Spleen (tissue), 13 donors: ENCODE measurements at places on chromosomes 6 and 20. TPM values are rescaled to one million over a fixed set of nuclear protein-coding genes. Genes with fewer than 3 reads are reported as not detected.
A peak's percentile ranks its signal among the peaks of the same experiment; 100 is the strongest.

The GTSF1L gene
- total RNA-seq, result not detected

DNA sequence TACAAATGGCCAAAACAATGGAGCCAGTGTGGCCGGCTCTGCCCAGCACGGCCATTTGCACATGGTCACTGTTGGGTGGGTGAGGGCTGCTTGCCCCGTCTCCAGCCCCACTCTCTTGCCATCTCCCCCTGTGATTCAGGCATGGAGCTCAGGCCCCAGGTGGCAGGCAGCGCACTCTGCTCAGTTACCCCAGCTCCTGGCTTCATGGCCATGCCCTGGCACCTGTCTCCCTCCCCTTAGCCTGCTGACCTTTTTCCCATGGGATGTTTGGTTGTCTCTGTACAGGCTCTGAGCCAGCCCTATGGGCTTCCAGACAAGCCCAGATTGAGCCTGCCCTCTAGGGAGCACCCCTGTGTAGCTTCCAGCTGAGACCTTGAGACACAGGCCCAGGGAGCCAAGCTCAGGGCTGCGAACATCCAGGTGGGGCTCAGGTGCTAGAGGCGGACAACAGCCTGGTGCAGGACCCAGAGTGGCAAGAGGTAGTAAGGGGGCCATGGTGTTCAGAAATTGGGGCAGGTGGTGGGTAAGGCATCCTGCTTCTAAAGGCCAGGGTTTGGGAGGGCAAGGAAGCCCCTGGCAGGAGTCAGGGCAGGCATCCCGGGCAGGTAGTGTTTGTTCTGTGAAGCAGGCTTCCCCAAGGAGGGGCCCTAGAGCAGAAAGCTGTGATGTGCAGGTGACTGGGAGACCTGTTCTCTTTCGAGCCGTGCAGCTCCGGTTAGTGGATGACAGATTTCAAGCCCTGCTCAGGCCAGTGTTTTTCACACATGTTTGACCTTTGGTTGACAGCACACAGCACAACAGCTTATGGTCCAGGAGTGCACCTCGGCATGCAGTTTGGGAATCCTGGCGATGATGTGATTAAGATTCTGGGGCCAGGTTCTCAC lies 17.7 kb downstream of the SYNJ2 start:
- DNase-seq, result peak; percentile 69

The NKAPL gene
- total RNA-seq, result 0.86 TPM

The CD83 gene
- 12.3 TPM for total RNA-seq

DNA sequence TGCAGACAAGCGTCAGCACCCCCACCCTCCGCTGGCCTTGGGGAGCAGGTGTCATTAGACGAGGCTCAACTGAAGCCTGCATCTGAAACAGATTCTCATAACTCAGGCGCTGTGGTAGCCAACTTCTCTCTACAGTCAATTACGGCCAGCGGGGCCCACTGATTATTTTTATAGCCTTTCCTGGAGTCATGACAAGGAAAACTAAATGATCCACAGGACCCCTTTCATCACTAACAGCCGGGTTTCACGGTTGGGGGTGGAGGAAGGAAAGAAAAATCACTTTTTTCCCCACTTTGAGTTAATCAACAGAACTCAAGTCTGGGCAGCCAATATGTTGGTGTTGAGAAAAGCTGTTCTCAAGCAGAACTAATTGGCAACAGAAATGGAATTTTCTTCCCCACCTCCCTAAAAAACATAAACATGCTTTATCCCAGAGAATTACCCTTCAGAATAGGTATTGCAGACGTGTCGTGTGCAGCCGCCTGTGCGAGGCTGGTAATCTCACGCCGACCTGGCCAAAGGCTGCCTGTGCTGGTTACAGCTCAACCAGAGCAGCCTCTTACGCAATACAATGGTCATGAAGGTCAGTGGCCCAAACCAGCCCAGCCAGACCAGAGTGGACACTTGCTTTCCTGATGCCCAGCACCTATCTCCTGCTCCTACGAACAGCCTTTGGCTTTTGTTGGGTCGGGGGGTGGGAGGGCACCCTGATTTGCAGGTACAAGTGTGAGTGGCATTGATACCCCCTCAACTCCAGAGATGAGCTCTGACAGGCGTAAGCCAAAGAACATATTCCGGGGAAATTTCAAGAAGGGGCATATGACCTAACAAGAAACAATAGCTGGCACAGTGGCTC lies 11.0 kb downstream of the RIPOR3 start:
- no peak for DNase-seq

DNA sequence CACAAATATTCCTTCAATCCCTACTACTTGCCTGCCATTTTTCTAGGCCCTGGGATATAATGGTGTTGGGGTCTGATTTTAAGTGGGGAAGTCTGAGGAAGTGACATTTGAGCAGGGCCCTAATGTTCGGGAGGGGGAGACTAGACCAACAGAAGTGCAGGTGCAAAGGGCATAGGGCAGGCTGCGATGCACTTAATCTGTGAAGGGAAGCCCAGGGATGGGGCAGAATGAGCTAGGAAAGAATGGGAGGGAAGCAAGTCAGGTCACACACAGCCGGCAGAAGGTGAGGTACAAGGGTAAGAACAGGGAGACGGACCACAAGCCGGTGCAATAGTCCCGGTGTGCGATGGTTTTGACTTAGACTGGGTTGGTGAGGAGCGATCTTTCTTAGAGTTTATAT lies 146.8 kb downstream of the UNC5CL start:
- DNase-seq, result no peak

DNA sequence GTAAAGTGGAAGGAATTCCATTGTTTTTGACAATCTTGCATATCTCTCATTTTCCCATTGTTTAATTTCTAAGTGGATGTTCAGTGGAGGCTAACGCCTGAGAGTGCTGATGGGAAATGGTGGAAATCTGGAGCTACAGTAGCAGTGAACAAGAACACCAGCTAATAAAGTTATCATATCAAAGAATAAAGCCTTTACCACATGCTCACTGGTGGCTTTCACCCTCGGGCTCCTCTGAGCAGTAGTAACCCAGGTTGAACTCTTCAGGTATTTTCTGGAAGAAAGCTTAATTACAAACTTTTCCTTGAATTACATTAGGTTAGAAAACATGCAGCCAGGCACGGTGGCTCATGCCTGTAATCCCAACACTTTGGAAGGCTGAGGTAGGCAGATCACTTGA lies 10.4 kb upstream of the ACAT2 start:
- DNase-seq, result no peak

The ADA gene
- 24.4 TPM for total RNA-seq

The PMEPA1 gene
- 10.0 TPM for total RNA-seq

GRCh38 chr20:17530153-17530552 lies 1.0 kb downstream of the BFSP1 start:
- no peak for DNase-seq

GRCh38 chr20:30811885-30812671 lies 445.4 kb upstream of the DEFB115 start:
- DNase-seq, result peak; percentile 87

DNA sequence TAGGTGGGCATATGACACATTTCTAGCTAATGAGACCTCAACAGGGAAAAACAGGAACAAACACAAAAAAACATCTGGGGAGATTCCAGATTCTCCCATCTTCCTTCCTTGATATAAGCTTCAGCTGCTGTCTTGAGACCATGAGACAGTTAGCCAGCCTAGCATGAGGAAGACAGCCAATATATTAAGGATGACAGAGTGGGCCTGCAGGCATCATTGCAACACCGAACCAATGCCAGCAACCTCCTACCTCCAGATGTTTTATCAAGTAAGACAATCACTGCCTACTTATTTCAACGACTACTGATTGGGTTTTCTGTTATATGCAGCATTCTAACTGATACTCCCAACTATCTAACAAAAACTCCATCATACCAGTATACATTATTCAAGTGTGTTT lies 119.0 kb downstream of the ISM1 start:
- DNase-seq, result no peak

DNA sequence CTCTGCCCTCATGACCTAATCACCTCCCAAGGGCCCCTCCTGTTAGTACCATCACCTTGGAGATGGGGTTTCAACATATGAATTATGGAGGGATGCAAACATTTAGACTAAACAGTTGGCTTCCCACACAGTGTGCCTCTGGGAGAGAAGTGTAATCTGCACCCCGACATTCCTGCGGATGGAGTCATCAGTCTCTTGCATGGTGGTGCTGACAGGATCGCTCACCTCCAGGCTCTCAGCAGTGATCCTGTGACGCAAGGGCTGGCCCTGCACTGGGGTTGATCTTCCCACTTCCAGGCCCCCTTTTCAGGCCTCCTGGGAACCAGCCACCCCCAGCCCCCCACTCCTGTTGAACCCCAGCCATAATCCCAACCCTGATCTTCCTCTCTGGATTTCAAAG lies 16.0 kb upstream of the PI16 start:
- no peak for DNase-seq

The TREML2 gene
- total RNA-seq, result 14.5 TPM

- no peak for DNase-seq
Measured at GRCh38 chr20:60115451-60115850, 157.2 kb downstream of the CDH26 start.

- no peak for DNase-seq
Measured at GRCh38 chr20:45402946-45403345, 5.1 kb upstream of the DBNDD2 start.

GRCh38 chr6:116088946-116089345 lies 11.7 kb upstream of the NT5DC1 start:
- DNase-seq, result no peak

GRCh38 chr6:124964764-124965105 lies 2.5 kb downstream of the RNF217 start:
- no peak for DNase-seq

GRCh38 chr6:120826253-120826652 lies 508.0 kb downstream of the TBC1D32 start:
- no peak for DNase-seq

The TAAR1 gene
- not detected for total RNA-seq

DNA sequence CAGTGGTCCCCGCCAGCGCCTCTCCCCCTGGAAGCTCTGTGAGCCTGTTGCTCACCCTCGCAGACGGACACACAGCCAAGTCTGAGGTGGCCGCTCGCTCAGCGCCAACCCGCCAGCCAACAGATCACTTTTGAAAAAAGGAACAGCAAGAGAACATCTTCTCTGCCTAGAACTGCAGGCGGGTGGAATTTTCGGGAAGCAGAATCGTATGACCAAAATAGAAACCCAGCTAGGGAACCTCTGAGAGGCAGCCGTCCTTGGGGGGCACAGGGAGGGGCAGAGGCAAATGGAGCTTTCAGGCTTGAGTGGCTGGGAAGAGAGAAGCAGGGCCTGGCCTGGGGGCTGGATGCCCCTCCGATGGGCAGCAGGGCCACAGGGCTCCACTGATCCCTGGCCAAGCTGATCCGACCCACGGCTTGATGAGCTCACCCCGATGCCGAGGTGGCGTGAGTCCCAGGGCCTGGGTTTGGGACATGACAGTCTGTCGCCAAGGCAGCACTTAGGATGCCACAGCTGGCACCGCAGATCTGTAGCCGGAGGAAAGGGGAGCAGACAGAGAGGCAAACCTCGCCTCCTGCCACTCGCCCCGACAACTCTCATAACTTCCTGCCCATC lies 9.8 kb downstream of the NFATC2 start:
- DNase-seq, result peak; percentile 79

The MLIP gene
- not detected for total RNA-seq

DNA sequence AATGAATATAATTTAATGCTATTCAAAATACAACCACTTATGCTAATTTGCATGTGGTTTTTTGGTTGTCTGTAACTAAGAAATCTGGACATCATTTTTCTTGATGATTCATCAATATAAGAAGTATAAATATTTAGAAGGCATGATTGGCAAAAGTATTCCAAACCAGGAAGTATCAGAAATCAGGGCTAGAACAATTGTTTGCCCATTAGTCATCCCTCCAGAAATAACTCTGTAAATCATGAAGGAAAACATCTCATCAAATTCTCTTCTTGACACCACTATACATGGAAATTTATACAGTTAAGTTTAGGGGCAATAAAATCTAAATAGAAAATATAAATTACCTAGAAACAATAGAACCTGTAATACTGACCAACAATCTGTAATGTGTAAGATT lies 554.7 kb upstream of the HS3ST5 start:
- DNase-seq, result no peak

The OPRM1 gene
- not detected for total RNA-seq

DNA sequence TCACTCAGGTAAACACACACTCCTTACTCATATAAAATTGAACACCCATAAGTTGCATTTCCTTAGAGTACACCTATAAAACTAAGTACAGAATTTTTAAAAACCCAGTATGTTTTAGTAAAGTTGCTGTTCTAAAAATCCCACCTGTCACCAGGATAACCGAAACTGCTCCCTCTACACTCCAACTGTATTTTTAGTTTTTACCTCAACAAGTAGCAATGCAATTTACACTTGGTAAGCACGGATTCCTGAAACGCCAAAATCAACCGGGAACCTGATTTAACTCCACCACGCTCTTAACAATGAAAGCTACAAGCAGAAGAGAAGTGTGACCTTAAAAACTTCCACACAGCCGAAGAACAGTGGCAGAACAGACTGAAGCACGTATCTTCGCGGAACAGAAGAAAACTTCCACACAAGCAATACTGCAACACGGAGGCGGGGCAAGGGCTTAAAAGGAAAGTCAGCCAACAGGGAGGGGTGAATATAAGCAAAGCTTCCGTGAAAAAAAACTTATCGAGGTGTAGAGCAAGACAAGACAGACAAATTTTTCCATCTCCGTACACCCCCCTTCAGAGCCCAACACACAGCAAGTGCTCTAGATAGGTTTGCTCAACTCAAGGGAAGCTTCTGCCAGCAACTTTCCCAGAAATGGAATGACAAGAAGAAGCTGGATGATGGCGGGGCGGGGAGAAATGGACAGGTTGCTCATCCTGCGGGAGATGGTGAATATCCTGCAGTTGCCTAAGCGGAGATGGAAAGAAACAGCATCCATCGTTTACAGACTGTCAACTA lies 1.4 kb downstream of the STAU1 start:
- DNase-seq, result peak; percentile 81

DNA sequence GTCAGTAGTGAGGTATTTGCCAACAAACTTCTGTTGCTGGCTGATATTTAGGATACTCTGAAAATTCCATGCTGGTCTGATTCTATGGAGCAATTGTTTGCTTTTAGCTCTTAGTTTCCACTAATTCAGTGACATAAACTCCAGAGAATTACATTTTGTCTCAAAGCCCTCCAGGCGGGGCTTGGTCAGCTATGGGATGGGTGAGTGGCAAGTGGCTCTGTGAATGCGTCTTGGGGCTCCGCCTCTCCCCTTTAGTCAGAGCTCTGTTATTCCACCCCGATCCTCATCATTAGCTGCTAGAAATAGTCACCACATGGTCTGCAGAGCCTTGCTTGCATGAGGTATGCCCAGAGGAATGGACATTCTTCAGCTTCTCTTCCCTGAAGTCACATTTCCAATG lies 540.6 kb downstream of the QKI start:
- no peak for DNase-seq

GRCh38 chr6:168301648-168302398 lies 17.8 kb downstream of the DACT2 start:
- peak; percentile 50 for DNase-seq

DNA sequence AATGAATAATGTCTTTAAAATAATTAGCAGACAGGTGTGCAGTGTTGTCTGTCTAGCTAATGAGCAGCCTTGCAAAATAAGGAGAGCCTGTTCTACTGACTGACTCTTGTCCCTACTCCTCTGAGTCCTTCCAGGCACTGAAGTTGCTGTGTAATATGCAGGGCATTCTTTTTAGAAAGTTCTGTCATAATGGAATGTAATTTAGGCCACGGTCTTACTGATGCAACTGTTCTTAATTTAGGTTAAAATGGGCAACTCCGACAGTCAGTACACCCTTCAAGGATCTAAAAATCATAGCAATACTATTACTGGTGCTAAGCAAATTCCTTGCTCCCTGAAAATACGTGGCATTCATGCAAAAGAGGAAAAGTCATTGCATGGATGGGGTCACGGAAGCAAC lies 133.9 kb downstream of the TIAM2 start:
- DNase-seq, result no peak

The CALHM4 gene
- total RNA-seq, result not detected
